ENCODE measurements at places on chromosomes 1 and 21.

GRCh38 chr21:36796070-36796469 is 97.2 kb downstream of the SIM2 start:
- no peak for DNase-seq

DNA sequence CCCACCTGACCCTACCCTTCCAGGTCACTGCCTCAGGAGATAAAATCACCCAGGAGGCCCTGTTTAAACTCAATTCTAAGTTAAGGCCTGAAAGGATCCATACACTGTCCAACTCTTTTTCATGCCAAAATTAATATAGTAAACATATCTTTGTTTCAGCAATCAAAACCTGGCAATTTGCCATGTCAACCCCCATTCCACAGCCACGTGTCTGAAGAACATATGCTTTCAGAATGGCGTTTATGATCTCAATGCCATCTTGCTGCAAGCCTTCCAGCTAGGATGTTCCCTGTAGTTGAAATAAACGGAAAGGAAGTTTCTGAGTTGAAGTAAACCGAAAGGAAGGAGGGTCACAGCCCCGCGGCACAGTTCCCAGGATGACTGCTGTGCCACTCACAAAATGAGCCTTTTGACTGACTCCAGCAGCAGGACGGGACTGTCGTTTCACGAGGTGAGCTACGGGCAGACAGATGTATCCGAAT is 472.0 kb downstream of the SMYD3 start:
- DNase-seq = no peak

- DNase-seq = no peak
Observed at GRCh38 chr1:151935154-151935553, 25.8 kb upstream of the THEM4 start.

GRCh38 chr1:7257225-7257624 is 472.0 kb downstream of the CAMTA1 start:
- no peak for DNase-seq

DNA sequence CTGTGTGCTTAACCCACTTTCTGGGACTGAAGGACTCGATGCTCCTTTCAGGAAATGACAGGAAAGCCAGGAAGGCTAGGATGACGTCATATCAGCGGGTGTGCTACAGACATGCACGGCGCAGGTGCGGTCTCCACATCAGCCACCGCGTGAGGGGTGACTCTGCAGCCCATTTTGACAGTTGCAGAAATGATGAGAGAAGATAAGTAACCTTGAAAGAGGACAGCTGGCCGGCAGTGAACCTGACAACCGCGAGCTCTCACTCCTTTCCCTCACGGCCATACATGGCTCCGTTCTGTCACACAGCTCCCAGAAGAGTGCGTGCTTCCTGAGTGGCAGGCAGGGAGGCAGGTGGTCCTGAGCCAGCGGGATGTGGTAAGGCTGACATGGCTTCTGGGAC is 1.7 kb upstream of the KRTAP10-5 start:
- no peak for DNase-seq

- DNase-seq = peak; percentile 38
Observed at GRCh38 chr1:46246548-46247435, 771 bp upstream of the RAD54L start.

GRCh38 chr21:31211836-31212235 is 132.2 kb downstream of the TIAM1 start:
- DNase-seq = no peak

- DNase-seq = no peak
Observed at GRCh38 chr21:34307991-34308532, 55.7 kb upstream of the KCNE2 start.

GRCh38 chr1:61782771-61783170 is 40.5 kb downstream of the PATJ start:
- DNase-seq = peak; percentile 47

- DNase-seq = no peak
Observed at GRCh38 chr1:112704391-112704933, 2.5 kb downstream of the RHOC start.

GRCh38 chr1:67214420-67215174 is 48.3 kb downstream of the IL23R start:
- DNase-seq = peak; percentile 6

DNA sequence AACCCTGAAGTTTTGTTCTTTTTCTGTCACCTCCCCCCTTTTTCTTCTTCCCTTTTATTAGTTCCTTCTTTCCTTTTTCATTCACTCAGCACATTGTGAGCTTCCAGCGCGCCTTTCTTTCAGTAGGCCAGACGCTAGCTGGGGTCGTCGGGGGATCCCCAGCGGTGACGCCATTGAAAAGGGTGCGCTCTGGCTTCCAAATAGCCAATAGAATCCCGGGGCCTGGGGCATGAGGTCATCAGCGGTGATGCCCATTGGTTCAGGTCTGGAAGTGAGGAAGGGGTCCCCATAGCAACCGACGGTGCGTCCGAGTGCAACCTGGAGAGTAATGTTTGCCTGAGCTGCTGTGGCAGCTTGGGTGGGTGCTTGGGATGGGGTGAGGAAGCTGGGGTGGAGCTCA is 6.9 kb upstream of the EFNA3 start:
- DNase-seq = no peak

- DNase-seq = no peak
Observed at GRCh38 chr1:204600968-204601367, 84.6 kb downstream of the LRRN2 start.

GRCh38 chr21:45938453-45938755 is 43.2 kb upstream of the COL6A1 start:
- no peak for DNase-seq

GRCh38 chr1:60170709-60171108 is 97.1 kb upstream of the C1orf87 start:
- DNase-seq = no peak

- DNase-seq = no peak
Observed at GRCh38 chr1:56758135-56758534, 61.1 kb downstream of the FYB2 start.

GRCh38 chr1:229230140-229230892 is 40.6 kb upstream of the RAB4A start:
- DNase-seq = no peak

- DNase-seq = no peak
Observed at GRCh38 chr1:76336931-76337371, 262.4 kb downstream of the ST6GALNAC3 start.

DNA sequence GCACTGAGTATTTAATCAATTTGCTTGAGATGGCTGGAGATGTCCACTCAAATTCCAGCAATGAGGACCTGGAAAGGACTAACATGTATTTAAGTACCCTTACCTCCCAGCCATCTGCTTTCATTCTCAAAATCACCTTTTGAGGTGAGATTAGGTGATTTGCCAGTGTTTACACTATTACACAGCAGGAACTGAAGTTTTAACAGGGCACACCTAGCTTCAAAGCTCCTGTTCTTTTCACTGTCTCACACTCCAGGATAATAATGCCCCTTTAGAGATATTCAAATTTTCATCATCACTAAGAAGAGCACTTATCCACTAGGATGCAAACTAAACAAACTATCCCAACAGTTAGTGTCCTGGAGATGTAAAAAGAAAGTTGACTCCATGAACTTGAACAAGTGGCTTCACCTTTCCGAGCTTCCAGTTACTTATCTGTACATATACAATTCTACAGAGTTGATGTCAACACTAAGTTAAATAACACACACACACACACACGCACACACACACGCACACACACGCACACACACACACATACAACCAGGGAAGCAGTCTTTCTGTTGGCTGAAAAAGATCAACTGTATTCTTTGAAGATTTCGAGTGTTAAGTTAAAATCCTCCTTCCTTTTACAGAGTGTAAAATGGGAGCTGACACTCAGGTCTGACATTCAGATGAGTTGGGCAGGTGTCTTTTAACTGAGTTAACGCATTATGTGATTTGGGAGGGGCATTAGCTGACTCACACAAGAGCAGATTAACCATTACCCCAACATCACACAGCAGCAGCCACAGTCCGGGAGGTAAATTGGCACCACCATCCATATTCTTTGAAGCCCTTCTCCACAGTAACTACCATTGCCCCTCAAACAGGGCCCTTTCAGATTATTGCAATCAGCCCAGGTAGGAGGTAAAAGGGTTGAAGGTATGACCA is 15.5 kb upstream of the JAK1 start:
- no peak for DNase-seq

GRCh38 chr21:41706678-41707077 is 60.2 kb downstream of the RIPK4 start:
- no peak for DNase-seq

- no peak for DNase-seq
Observed at GRCh38 chr1:218080863-218081262, 204.2 kb upstream of the RRP15 start.

Data from activated CD8-positive, alpha-beta memory T cell treated with anti-CD3 and anti-CD28 coated beads for 4 hours (primary cell).